NCI-H1930 (cell line): ENCODE measurements at places on chromosomes 12 and 14.

- peak; percentile 10 for DNase-seq
Observed at GRCh38 chr12:26761775-26762174, 71.2 kb downstream of the ITPR2 start.

GRCh38 chr14:104863131-104863862 lies 1.8 kb upstream of the CEP170B start:
- DNase-seq, result no peak

GRCh38 chr14:56211844-56212243 lies 93.6 kb downstream of the PELI2 start:
- no peak for DNase-seq

DNA sequence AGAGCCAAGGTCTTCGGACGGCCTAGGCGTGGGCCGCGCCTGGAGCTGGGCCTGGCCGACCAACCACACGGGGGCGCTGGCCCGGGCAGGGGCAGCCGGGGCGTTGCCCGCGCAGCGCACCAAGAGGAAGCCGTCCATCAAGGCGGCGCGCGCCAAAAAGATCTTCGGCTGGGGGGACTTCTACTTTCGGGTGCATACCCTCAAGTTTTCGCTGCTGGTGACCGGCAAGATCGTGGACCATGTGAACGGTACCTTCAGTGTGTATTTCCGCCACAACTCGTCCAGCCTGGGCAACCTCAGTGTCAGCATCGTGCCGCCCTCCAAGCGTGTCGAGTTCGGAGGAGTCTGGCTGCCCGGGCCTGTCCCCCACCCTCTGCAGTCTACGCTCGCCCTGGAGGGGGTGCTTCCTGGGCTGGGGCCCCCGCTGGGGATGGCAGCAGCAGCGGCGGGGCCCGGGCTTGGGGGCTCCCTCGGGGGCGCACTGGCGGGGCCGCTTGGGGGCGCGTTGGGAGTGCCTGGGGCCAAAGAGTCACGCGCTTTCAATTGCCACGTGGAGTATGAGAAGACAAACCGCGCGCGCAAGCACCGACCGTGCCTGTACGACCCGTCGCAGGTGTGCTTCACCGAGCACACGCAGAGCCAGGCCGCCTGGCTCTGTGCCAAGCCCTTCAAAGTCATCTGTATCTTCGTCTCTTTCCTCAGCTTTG lies 4.4 kb upstream of the SHMT2 start:
- DNase-seq, result no peak

GRCh38 chr12:50625029-50625925 lies 120.5 kb downstream of the DIP2B start:
- no peak for DNase-seq

GRCh38 chr14:50599700-50600444 lies 39.9 kb downstream of the ATL1 start:
- DNase-seq, result no peak

- DNase-seq, result no peak
Observed at GRCh38 chr12:45431126-45431525, 215.2 kb downstream of the ANO6 start.

DNA sequence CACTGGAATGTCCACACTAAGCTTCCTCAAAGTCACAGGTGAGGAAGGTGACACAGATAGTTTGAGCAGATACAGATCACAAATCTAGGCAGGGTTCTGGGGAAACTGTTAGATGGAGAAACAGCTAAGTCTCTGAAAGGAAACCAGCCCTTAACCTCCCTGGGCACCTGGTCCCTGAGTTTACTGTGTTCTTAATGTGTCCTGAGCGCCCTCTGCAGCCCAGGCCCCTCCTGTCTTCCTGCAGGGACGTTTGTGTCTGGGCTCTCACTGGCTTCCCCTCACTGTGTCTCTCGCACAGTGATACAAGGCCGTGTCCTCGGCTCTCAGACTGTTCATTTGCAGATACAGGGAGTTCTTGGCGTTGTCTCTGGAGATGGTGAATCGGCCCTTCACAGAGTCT lies 684.3 kb downstream of the TMEM121 start:
- DNase-seq, result peak; percentile 13

GRCh38 chr12:115891556-115892164 lies 385.8 kb downstream of the MED13L start:
- DNase-seq, result no peak

DNA sequence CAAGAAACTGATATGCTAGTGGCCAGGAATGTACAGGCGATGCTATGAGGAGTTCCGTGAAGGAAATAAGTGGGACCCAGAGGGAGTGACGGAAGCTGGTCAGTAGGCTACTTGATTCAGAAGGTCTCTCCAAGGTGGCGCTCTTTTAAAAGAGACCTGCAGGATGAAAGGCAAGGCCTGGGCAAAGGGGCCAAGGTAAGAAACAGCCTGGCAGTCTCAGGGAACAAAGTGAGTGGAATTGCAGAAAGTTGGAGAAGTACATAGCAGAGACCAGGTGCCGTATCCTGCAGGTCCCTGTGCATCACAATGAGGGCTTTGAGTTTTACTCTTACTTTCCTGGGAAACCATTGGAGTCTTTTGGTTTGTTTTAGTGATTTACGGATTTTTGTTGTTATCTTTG lies 905.6 kb downstream of the BCL11B start:
- no peak for DNase-seq

DNA sequence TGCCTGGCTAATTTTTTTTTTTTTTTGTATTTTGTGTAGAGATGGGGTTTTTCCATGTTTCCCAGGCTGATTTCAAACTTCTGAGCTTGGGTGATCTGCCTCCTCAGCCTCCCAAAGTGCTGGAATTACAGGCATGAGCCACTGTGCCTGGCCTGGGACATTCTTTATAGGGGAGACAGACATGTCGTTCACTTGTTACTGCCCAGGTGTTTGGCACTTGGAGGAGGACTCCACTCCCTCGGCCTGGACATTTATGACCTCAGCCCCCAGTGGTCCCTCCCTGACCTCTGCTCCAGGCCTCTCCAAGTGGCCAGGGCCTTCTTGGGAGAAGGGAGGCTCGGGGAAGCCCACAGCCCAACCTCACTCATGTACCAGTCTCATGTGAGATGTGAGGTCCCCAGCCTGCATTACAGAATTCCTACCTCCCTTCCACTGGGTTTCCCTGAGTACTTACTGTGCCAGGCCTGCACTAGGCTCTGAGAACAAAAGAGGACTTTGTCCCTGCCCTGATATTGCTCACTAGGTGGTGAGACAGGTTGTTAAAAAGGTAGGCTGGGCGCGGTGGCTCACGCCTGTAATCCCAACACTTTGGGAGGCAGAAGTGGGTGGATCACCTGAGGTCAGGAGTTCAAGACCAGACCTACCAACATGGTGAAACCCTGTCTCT lies 9.7 kb upstream of the POP5 start:
- DNase-seq, result no peak

DNA sequence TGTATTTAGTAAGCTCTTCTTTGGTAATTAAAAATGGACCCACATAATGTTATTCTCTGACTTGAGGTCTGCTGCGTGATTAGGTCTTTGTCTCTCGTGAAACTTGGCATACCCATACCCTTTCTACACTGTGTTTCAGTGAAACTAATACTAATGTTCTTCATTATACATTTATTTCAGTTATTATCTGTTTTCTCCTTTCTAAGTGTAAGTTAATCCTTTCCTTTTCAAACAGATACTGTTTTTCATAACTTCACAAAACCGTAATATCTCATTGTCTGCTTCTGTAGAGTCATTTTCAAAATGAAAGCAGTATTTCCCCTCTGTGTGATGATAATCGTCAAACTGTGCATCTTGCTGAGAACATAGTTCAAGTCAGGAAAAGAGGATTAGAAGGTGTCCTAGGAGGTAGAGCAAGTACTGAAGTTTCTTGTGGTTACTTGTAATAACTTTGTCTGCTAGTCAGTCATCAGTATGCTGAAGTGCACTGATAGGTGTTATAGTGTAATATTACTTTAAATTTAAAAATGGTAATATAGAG lies 15.9 kb downstream of the PYROXD1 start:
- no peak for DNase-seq

DNA sequence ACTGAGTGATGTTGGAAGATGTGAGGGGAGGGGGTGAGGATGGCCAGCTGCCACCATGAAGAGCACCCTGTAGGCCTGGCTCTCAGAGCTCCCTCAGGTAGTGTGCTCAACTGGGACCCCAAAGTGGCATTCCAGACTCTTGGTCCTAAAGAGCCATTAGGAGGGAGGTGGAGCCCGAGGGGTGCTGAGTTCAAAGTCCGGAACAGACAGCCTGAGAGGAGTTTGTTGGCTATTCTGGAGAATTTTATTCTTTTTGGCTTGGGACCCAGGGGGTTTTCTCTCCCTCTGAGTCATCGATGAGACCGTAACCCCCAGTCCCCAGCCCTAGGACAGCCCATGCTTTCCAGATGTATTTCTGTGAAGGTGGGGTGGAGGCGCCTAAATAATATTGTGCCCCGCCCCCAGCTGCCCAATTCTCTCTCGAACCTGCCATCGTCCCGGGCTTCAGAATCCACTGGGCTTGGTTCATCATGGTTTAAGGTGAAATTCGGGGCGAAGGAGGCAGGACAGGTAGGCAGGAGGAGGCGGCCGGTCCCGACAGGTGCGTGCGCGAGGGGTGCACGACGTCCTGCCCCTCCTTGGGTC lies 690 bp upstream of the RBP5 start:
- no peak for DNase-seq

DNA sequence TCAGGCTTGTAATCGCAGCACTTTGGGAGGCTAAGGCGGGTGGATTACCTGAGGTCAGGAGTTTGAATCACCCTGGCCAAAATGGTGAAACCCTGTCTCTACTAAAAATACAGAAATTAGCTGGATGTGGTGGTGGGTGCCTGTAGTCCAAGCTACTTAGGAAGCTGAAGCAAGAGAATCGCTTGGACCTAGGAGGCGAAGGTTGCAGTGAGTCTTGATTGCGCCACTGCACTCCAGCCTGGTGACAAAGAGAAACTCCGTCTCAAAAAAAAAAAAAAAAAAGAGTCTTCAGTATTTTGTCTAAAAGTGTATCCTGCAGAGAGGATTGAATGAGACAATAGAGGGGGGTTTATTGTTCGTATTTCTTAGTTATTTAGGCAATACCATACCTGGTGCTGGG lies 25.3 kb downstream of the FOXA1 start:
- no peak for DNase-seq

GRCh38 chr14:95675486-95675885 lies 10.7 kb upstream of the TCL1B start:
- no peak for DNase-seq

DNA sequence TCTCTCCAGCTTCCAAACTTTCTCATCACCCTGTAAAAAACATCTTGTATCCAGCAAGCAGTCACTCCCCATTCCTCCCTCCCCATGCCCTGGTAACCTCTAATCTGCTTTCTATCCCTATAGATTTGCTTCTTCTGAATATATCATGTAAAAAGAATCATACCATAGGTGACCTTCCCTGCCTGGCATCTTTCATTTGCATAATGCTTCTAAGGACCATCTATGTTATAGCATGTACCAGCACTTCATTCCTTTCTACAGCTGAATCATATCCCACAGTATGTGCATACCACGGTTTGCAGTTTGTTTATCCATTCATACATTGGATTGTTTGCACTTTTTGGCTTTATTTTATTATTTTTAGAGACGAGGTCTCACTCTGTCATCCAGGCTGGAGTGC lies 22.9 kb upstream of the VPS37B start:
- DNase-seq, result no peak

GRCh38 chr12:116968986-116969385 lies 58.2 kb downstream of the FBXW8 start:
- no peak for DNase-seq

DNA sequence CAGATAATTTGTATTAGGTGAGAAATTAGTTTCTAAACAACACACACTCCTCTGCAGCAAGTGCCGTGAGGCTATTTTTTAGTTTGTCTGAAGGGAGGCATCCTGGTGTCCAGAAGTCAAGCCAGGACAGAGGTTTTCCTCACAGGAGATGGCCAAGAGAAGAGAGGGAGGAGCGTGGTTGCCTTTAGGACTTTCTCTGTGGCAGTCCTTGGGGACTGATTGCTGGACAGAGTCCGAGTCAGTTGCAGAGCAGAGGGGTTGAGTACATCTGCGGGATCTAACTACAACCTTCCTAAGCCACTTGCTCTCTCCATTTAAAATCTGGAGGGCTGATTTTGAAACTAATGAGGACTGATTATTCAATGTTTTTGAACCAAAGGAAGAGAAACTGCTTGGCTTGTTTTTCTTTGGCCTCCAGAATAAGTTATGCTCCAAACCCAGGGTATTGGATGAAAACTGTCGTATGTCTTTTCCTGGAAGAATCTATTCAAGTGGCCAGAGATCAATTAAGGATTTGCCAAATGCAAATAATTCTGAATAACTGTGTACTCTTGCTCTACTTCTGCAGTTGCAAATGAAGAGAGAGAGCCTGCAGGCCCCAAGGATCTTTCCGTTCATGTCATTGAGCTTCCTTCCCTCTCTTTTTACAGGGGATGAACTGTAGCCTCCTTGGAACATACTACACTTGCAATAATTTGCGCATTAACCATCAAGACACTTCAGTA lies 1.2 kb downstream of the SLCO1C1 start:
- DNase-seq, result no peak

- no peak for DNase-seq
Observed at GRCh38 chr12:79329933-79330332, 360.8 kb downstream of the PAWR start.

DNA sequence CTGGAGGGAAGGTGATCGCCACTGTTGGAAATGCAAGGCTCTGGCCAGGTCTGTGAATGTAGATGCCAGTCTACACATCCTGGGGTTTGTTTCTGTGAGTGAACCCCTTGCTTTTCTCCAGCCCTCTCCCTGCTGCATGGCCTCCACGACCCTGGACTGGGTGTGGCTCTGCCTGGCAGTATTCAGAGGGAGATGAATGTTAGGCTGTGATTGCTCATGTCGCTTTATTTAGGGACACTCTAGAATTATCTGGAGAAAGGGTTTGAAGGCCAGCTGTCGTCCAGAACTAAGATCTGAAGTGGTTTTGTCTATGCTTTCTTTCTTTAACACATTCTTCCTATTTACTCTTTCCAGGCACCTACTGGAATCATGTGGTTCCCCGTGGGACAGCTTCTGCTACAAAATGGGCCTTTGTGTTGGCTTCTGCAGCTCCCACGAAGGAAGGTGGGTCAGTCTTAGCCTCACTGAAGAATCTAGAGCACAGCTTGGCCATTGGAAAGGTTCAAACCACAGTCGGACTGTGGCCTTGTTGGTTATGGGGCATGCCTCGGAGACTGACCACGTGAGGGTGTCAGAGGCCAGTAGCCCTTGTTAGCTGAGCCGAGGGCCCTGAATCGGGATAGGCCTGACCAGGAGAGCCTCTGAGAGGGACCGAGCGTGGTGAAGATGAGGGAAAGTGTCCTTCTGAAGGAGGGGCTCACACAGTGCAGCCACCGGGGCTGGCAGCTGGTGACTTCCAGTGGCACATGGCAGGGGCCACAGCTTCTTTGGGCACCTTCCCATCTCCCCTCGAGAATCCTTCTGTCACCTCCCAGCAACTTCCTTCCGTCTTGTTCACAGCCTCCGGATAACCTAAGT lies 59.1 kb downstream of the ANKRD9 start:
- no peak for DNase-seq

DNA sequence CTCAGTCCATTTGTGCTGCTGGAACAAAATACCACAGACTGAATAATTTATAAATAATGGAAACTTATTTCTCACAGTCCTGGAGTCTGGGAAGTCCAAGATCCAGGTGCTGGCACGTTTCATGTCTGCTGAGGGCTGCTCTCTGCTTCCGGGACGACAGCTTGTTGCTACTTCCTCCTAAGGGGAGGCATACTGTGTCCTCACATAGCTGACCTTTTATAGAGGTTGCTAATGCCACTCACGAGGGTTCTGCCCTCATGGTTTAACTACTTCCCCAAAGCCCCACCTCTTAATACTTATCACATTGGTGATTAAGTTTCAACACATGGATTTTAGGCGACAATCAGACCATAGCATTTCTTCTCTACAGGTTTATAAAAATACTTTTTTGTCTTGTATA lies 411.1 kb downstream of the NRXN3 start:
- no peak for DNase-seq
